ENCODE measurements at places on chromosomes 1 and 21.

GRCh38 chr21:36658926-36659325, 40.0 kb upstream of the SIM2 start:
- no peak for DNase-seq

- DNase-seq: no peak
Observed at GRCh38 chr1:147297438-147297837, 55.0 kb downstream of the CHD1L start.

- DNase-seq: no peak
Observed at GRCh38 chr1:75127916-75128717, 6.1 kb upstream of the LHX8 start.

DNA sequence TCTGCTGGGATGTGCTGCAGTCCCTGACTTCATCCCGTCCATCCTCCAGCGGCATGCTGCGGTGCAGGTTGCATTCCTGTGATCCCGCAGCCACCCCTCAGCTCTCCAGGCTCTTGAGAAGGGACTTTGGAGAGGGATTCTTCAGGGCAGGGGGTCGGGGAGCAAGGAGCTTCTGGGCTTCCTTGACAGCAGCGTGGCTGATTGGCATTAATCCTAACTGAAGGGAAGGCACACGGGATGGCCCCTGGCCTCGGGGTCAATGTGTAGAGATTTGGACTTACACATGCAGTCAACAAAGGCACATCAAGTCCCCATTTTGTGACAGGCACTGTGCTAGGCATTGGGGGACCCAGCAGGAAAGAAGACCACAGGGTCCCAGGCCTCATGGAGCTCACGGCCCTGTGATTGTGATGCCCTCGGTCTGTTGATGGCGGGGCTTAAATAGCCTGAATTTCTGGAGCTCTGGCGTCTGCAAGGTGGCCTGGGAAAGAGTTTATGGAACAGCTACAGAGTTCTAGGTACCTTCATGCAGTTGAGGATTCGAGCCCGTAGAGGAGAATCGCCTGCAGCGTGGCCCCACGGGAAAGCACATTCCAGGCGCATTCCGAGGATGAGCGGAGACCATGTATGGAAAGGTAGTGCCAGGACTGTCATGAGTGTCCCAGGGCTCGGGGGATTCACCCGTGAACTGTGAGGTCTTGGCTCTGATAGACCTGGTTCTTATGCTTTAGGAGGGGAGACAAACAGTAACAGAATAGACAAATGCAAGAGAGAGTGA, 20.1 kb downstream of the PSEN2 start:
- DNase-seq: no peak

GRCh38 chr1:43171312-43171875, 696 bp downstream of the EBNA1BP2 start:
- DNase-seq: no peak

DNA sequence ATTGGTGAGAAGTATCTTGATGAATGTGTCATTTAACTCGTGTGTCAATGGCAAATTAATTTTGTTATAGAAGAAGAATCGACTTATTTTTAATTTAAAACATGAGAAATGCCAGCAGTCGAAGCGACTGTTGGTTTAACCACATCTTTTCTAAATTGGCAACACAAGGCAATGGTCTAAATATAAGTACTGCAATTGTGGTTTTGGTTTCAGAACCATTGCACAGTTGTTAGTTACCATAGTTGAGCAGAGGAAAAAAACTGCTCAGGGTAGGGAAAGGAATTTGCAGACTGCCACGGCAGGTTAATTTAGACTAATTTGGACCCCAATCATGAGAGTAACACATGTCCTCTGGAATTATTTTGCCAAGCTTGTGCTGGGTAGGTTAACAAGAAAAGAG, 185.6 kb upstream of the RUNX1 start:
- no peak for DNase-seq
